ENCODE measurements at places on chromosomes 6 and 20.
A peak's percentile ranks its signal among the peaks of the same experiment; 100 is the strongest.

GRCh38 chr20:46646659-46647380 lies 4.4 kb downstream of the SLC13A3 start:
- DNase-seq: no peak

GRCh38 chr6:53765270-53765669 lies 29.5 kb upstream of the LRRC1 start:
- no peak for DNase-seq

DNA sequence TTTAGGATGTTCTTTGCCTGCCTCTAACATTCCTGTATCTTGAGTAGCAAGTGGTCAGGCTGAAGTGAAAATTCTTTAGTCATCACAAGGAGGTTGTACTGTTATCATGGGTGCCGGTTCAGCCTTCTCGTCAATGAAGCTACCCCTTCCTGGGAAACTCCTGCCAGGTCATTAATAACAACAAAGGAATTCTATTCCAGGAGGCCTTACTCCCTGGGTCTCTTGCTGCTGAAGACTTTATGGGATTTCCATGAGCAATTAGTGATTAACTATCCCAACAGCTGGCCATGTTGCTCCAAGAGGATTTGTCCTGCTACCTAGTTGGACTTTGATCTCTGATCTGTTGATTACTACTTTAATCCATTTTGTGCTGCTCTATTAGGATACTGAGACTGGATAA lies 62.7 kb upstream of the ELOVL5 start:
- no peak for DNase-seq

GRCh38 chr6:140275725-140276124 lies 901.3 kb upstream of the CITED2 start:
- DNase-seq: no peak

DNA sequence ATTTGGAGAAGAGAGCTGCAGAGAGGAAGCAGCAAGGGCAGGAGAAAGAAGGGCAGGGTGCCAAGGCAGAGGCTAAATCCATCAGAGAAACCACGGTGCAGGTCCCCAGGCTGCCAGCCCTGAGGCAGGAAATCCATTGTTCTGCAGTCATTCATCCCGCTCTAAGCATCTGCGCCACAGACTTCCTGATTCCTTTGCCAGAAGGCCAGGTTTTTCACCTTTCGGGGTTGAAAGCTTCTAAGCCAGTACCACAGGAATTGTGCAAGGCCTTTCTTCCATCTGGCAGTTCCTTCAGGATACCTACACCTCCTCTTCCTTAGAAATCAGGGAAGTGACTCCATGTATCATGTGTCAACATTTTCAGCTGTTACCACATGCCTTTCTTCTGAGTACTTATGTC lies 45.6 kb downstream of the ADGRF5 start:
- DNase-seq: no peak

DNA sequence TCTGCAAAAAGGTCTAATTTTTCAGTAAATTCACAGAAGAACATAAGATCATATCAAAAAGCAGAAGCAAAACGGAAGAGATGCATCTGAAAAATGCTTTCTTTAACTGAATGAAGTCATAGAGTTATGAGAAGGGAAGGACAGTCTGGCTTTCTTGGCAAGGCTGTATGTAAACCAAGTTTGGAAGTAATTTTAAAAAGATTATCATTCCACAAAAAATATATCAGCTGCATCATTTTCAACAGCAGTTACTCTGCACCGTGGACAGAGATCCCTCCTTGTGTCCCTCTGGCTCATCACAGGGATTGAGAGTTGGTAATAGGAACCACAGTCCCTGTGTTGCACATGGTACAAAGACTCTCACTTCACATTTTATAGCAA lies 258.5 kb downstream of the HIVEP2 start:
- DNase-seq: no peak

GRCh38 chr6:37640786-37641395 lies 56.8 kb downstream of the MDGA1 start:
- no peak for DNase-seq

- DNase-seq: no peak
These were observed 366.7 kb downstream of the THBS2 start for GRCh38 chr6:168886964-168887363.

- no peak for DNase-seq
These were observed 9.4 kb downstream of the TREML2 start for GRCh38 chr6:41191569-41191968.

DNA sequence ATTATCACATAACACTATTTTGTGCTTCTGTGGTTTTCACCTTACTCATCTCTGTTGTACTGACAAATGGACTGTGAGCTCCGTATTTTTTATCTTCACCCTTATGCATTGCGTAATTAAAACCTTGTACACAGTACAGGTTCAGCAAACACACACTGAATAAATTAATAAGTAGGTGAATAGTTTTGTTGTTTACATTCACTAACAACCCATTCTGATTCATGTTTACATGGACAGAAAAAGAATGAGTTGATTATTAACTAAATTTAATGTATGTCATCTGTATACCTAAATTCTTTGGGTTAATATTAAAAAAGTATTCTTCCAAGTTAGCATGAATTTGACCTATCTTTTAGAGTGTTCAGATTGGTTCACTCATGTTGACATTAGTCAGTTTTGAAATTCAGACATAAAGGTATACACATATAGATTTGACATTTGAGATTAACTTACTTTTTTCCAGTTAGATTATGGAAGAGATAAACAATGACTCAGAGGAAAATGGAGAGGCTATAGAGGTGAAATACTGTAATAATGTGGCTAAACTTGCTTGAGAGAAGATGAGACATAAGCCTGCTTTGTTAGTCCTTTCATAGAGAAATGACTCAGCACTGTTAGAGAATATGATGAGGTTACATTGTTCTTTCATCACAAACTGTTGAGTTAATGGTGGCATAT lies 541.7 kb upstream of the FLRT3 start:
- DNase-seq: no peak

DNA sequence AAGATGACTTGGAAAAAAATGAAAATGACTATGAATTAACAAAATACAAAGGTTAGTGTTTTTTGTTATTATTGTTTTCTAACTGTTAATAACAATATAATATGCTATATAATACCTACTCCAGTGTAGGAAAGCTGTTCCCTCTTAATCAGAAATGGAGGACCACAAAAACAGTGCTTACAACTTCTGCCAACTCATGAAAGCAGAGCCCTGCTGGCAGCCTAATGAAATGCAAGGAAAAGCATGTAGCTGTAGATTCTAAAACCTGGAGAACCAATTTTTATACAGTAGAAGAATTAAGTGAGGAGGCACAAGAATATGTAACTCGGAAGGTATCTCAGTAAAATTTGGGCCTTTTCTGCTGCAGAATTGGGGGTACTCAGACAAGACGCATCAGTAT lies 29.4 kb downstream of the PHIP start:
- DNase-seq: no peak

- DNase-seq: no peak
These were observed 101.5 kb downstream of the UNC5CL start for GRCh38 chr6:40937491-40937890.

- DNase-seq: no peak
These were observed 7.3 kb downstream of the RGS17 start for GRCh38 chr6:153123801-153124200.

DNA sequence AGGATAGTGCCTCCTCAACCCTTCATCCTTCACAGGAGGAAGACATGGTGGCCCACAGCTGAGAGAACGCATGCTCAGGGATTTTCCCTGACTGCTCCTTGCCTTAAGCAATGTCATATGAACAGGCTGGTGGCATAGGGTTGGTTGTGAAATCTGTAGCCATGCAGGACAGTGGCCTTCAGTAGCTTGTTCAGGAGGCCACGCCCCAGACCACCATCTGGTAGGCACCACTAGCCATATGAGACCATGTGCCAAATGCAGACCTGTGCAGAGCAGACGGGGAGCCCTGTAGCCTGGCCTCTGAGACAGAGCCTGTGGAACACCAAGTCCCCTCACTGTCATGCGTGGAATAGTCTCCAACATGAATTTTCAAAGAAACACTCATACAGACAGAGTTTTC lies 76.5 kb downstream of the ADTRP start:
- DNase-seq: no peak

DNA sequence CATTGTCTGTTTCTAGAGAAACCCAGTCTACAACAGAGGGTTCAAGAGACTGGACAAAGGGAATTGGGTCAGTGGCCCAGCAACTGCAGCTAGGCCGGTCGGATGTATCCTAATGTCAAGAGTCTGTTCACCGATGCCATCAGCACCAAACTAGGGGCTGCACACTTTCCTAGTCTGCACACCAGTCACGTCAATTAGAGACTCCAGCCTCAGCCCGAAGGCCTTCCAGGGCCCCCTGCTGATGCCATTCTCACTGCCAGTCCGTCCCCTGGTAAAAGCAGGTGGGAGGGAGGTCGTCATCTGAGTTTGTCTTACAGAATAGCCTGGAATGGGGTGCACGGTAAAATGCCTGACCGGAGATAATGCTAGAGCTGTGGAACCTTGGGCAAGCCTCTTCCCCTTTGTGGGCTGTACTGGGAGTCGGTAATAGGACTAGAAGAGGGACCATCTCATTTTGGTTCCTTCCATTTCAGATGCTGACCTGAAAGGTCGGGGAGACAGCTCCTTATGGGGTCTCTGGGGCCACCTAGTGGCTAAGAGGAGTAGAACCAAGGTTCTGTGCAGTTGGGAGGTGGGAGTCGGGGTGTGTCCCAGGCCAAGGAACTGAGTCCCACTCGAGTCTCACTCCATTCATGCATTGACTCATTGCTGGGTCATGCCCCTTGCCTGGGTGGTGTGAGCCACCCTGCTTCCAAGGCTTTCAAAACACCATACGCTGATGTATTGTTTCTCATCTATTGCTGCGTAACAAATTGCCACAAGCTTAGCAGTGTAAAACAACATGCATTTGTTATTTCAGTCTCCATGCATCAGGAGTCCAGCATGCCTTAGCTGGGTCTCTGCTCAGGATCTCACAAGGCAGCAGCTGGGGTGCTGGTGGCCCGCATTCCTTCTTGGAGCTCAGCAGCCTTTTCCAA lies 5.1 kb downstream of the SOX12 start:
- no peak for DNase-seq

GRCh38 chr20:43798291-43799149 lies 71.7 kb upstream of the GTSF1L start:
- DNase-seq: no peak

DNA sequence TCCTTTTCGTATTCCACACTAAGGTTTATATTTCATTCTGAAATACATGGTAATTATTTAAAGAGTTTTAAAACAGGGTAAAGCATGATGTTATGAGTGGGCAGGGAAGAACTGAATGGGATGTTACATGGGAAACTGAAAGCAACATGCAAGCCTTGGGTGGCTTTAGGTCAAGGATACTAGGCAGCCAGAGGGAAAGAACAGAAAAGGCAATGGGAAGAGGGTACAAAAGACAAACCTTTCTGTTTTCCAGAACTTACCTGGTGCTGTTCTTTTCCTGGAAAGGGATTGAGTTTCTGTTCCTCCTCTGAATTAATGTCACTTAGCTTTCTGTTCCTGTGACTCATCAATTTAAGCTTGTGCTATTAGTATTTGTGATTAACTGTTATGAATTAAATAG lies 71.2 kb upstream of the SMIM8 start:
- DNase-seq: no peak

DNA sequence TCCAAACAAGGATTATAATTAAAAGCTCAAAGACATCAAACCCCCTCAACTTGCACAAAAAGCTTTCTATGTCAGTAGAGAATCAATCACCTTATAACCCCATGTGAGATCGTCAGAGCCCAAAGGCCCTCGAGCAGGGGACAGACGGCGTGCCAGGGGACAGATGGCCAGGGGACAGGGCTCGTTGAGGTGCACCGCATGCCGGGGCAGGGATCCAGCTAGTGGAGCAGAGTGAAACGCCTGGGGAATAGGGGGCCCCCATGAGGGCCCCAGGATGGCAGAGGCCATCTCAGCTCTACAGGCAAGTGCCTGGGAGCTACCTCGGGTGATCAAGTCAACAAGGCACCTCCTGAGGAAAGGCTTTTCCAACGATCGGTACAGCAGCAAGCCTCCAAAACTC lies 28.6 kb downstream of the DIDO1 start:
- no peak for DNase-seq

GRCh38 chr6:88177961-88178464 lies 11.9 kb upstream of the CNR1 start:
- DNase-seq: peak; percentile 65

DNA sequence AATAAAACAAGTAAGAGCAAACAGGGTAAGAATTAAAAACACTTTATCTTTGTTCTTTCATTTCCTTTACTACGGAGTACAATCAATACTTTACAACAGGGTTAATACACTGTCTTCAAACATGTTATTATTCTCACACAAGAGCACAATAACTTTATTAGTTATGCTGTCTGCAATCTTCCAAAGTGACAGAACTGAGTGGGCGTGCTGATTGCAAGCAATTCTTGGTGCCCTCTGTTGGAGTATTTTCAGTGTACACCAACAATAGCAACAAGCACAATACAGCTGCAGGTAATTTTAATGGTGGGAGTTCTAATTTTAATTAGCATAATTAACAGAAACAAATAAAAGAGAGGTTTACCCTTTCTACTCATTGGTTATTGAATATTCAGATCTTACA lies 33.9 kb upstream of the PTPRK start:
- DNase-seq: no peak

DNA sequence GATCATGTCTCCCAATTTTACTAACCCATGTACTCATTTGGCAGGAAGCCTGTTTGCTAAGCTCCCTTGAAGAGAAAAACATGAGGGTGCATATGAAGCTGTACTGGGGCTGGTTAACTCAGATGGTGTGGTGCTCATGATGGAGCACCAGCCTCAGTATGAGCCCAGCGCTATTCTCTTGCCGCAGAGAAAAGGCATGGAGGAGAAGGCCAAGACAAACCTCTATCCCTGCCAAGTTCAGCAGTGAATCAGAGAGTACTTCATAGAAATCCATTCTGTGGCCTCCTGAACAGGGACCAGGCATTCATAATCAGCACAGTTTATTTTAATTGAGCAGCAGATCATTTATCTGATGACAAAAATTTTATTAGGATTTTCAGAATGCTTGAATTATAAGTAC lies 398.1 kb downstream of the LMBRD1 start:
- no peak for DNase-seq

DNA sequence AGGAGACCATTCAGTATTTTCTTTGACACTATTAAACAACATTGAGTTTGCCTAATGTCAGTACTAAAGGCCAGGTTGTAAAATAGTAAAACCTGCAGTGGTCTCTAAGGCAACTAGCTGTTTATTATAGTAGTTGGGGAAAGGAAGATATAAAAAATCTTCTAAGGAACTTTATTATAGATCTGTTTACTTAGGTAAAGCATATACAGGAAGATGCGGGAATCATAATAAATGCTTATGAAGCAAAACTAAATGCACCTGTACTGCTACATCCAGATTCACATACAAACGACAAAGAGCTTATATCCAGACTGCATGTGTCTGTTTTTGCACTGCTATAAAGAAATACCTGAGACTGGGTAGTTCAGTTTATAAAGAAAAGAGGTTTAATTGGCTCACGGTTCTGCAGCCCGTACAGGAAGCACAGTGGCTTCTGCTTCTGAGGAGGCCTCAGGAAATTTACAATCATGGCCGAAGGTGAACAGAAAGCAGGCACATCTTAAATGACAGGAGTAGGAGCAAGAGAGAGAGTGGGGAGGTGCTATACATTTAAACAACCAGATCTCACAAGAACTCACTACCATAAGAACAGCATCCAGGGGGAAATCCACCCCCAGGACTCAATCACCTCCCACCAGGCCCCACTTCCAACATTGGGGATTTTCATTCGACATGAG lies 8.7 kb upstream of the TRIM39 start:
- DNase-seq: no peak
